ENCODE measurements at places on chromosomes 1 and 21. TPM values are rescaled to one million over a fixed set of nuclear protein-coding genes. Genes with fewer than 3 reads are reported as not detected.

The TSPEAR gene
- 0.33 TPM for polyA plus RNA-seq

DNA sequence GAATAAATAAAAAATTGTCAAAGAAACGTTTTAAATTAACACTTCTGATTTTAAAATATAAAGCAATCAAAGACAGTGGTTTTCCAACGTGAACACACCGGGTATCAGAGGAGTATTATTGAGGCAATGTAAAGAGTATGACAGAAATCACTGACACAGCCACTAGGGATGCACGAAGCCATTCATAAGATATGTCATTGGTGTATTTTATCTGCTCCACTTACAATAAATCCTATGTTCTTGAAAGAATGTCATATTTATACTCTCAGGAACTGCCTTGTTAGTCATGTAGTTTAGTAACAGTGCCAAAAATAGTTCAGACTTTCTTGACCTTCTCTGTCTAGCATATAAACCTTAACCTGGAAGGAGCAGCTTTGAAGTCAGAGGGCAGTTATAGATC lies 835.0 kb upstream of the NCAM2 start:
- no peak for DNase-seq

GRCh38 chr1:8389958-8390535 lies 72.1 kb downstream of the SLC45A1 start:
- DNase-seq = no peak

The S100A7A gene
- not detected for polyA plus RNA-seq

- DNase-seq = no peak
These were observed 51.0 kb upstream of the IKBKE start for GRCh38 chr1:206419250-206419649.

GRCh38 chr1:109290998-109291397 lies 8.1 kb upstream of the PSRC1 start:
- no peak for DNase-seq

The RIPK4 gene
- 3.7 TPM for polyA plus RNA-seq

The OR2AK2 gene
- not detected for polyA plus RNA-seq

- DNase-seq = no peak
These were observed 57.2 kb downstream of the CD46 start for GRCh38 chr1:207808911-207809555.
